CD4-positive, alpha-beta T cell treated with Interleukin-6 for 4 hours (primary cell): ENCODE measurements at places on chromosomes 7 and 10.

- DNase-seq = no peak
These were observed 61.0 kb downstream of the TRUB1 start for GRCh38 chr10:114998993-114999392.

DNA sequence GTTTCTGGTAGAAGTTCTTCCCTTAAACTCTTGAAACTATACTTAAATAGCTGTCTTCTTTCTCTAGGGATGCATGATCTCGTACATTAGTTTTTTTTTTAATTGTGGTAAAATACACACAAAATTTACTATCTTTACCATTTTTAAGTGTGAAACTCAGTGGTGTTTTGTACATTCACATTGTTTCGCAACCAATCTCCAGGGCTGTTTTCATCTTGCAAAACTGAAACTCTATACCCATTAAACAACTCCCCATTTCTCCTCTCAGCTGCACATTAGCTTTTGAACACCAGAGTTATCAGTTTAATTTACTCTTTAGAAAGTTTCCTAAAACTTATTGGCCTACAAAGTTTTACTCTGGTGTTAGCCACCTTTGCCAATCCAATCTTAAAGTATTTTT lies 45.5 kb upstream of the PRKAR2B start:
- no peak for DNase-seq

DNA sequence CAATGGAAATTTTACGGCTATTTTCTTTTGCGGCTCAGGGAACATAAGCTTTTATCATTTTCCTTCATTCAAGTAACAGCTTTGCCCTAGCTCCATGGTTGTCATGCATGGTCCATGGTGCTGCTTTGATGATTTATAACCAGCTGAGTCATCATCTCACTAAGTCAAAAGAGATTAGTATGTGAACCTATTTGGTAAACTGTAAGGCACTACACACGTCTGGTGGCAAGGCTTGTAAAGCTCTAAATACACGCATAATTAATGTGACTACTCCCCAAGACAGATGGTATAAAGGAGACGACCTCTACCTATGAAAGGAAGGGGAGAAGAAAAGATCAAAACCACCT lies 340.2 kb downstream of the KCNMA1 start:
- DNase-seq = no peak

DNA sequence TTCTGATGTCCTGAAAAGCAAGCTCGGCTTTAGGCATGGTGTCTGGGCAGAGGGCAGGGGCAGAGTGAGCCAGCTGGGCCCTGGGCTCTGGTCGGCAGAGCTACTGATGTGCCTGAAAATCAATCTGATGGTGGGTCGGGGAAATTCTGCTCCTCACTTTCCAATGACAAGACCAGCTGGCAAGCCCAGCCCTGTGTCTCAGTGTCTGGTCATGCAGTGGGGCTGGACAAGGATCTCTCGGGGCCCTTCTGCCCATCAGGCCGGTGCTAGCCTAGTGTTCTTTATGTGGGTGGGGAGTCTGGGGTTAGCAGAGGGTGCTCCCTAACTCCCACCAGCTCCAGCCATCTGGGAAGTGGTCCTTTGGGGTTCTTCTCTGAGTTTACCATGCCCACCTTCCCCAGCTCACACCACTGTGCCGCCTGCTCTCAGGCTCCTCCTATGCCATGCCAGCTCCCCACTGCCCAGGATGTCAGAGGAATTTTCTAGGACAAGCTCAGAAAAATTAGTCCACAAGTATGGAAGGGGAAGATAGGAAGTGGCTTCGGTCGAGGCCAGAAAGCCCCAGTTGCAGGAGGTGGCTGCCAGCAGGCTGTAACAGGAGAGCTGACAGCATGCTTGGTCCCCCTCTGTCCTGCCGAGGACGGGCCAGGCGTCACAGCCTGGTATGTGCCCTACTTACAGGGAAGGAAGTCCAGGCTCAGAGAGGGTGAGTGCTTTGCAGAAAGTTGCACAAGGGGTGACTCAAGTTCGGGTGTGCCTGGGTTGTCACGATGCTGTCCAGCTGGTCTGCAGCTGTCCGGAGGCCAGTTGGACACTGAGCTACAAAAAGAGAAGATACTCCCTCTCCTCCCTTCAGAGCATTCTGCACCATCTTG lies 135.2 kb downstream of the ADCY1 start:
- DNase-seq = no peak

- no peak for DNase-seq
These were observed 205.1 kb upstream of the CXCL12 start for GRCh38 chr10:44589944-44590449.

- no peak for DNase-seq
These were observed 7.5 kb upstream of the FAM171A1 start for GRCh38 chr10:15378569-15378968.

DNA sequence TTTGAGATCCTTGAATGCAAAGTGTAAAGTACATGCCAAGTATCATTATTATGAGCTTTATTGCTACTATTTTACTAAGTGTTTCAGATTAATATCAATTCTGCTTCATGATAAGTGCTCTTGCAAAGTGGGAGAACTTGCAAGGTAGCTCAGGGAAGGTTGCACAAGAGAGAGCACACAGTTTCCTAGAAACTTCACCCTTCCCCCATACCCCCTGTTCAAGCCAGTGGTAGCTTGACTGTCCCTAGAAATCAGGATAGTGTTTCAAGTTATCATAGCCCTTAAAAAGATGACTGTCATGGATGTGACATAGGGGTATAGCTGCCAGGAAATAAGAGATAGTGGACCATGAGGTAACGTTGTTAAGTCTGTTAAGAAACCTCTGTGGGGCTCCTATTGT lies 251.5 kb downstream of the TRIL start:
- DNase-seq = no peak

- no peak for DNase-seq
These were observed 45.7 kb upstream of the CRTAC1 start for GRCh38 chr10:98076086-98076485.

- DNase-seq = no peak
These were observed 480.7 kb downstream of the SORCS3 start for GRCh38 chr10:105121743-105122142.

DNA sequence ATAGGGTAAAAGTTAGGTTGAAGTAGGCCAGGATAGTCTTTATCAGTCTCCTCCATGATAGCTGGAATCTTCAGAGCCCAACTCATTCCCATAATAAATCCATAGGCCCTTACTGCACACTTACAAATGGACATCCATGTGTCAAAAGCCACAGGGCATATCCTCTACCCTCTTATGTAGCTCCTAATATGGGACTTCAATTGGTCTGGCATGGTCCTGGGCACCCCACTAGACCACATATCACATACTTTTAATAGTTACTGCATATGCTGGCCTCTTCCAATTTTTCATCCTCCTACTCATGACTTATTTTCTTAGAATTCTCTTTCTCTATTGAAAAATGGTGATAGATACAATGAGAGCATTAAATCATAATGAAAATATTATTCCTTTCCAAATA lies 169.3 kb downstream of the MAGI2 start:
- DNase-seq = no peak

DNA sequence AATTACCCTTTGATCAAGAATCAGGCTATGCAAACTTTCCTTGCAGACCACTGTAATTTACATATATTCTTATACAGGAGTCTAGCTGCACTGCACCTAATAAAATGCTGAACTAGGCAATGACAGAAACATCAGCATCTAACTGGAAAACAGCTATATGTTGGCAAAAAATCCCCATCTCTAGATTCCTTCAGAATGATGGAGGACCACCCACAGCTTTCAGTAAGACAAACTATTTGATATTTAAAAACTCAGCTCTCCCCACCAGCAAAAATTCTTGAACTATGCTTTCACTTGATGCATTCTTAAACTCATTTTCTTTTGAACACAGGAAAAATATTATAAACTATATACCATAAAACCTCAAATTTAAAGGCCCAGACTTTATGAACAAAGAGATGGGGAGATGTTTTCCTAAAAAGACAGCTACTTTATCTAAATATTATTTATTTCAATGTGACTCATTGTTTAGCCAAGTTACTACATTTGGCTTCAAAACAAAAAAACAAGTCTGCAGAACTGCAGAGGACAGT lies 77.4 kb downstream of the SEMA3C start:
- no peak for DNase-seq

DNA sequence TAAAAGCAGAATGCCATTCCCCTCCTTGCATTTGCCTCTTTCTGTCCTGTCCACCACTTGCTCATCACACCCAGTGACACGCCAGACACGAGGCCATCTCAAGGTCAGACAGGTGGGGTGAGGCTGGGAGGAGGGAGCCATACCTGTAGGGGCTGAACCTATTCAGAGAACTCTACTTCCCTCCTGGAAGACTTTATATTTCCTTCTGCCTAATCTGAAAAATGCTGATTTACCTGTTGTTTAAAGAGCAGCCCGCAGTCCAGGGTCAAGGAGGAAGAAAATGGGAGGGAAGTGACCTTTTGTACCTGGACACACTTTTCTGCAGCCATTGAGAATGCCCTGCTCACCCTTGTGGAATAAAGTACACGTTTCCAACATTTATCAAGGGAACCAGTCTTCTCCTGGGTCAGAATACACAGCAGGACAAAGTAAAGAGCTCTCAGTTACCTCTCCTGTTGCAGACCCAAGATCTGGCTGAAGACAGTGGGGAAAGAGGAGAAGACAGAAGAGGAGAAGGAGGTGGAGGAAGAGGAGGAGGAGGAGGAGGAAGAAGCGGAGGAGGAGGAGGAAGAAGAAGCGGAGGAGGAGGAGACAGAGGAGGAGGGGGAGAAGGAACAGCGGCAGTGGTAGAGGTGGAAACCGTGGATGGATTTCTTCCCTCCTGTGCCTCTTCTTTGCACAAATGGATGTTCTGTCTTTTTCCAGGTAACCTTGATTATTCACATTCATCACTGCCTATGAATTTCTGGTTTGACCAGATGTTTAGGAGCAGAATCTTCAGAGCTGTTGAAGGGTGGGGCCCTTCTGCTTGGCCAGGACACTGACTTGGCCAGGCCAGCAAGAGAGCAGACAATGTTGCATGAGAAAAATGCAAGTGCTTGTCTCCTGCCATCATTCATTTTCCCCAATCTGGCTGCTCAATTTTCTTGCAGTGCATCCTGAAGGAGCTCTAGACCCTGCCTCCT lies 1.2 kb upstream of the BLNK start:
- DNase-seq = no peak

- peak; percentile 9 for DNase-seq
These were observed 75.7 kb downstream of the IMMP2L start for GRCh38 chr7:111486472-111487142.

- DNase-seq = peak; percentile 16
These were observed 5.3 kb downstream of the NUDT1 start for GRCh38 chr7:2247141-2247995.

GRCh38 chr10:84059526-84059925 lies 79.8 kb upstream of the GHITM start:
- DNase-seq = no peak

- peak; percentile 43 for DNase-seq
These were observed 3.8 kb upstream of the STN1 start for GRCh38 chr10:103921750-103922195.

- DNase-seq = no peak
These were observed 82.4 kb downstream of the ADARB2 start for GRCh38 chr10:1654811-1655356.

DNA sequence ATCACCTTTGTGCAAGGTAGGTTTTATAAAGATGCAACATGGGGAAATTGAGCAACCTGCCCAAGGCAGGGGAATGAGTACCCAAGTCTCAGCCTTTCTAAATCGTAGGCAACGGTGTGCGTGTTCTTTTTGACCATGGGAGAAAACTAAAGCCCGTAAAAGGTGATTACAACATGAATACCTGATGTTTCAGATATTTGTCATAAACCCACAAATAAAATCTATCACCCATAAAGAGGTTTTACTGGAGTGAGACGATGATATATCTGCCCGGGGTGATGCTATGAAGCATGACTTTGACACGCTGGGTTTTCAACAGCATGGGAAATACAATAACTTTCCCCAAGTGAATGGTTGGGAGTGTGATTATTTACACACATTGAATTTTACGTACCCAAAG lies 406.3 kb upstream of the KLF6 start:
- DNase-seq = no peak

- DNase-seq = peak; percentile 33
These were observed 760 bp upstream of the FOXK1 start for GRCh38 chr7:4681218-4681851.

DNA sequence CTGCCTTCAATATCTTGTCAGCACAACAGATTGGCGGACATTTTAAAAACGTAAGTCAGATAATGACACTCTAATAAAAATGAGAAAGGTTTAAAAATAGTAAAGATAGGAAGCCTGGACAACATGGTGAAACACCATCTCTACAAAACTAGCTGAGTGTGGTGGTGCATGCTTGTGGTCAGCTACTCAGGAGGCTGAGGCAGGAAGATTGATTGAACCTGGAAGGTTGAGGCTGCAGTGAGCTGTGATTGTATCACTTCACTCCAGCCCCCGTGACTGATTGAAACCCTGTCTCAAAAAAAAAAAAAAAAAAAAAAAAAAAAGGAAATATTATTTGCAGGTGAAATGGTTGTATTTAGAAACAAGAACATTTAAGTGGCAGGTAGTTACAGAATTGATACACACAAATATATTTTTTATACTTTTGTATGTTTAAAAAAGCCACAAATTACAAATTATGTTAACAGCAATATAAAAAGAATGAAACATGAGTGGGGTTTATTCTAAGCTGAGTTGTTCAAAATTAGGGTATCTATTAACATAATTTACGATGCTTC lies 141.9 kb downstream of the ADK start:
- no peak for DNase-seq

- DNase-seq = no peak
These were observed 45.5 kb upstream of the PDZD8 start for GRCh38 chr10:117420768-117421167.

GRCh38 chr7:113125728-113126127 lies 7.4 kb upstream of the SMIM30 start:
- DNase-seq = no peak

- DNase-seq = peak; percentile 68
These were observed 110.5 kb downstream of the C10orf105 start for GRCh38 chr10:71608819-71609768.

DNA sequence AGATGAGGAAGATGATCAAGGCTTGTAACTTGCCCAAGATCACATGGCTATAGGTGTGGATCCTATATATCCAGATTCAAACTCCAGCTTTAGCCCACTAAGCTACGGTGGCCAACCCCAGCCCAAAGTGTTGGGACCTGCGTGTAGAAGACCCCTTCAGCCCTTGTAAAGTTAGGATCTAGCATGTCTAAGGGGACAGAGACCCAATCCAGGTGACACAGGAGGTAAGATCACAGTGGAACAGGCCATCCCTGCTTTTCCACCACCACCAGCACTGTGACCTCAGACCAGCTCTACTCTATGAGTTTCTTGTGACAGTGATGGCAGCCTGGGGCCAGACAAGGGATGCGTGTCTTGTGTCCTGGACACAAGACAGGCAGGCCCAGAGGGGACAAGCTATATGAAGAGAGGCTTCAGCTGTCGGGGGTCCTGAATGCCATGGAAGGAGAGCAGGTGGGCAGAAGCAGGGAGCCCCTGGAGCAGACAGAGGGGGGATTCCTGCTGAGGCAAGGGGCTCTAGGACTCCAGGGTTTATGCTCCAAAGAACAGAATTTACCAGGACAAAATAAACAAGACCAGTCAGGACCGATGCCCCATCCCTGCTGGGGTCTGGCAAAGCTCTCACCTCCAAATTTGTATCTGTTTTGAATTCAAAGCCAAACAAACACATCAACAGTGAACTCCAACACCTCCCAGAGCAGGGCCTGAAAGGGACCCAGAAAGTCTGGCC lies 10.4 kb downstream of the GPRIN2 start:
- DNase-seq = no peak
